Immature natural killer cell (primary cell): ENCODE measurements at places on chromosomes 6 and 20.

GRCh38 chr20:22106308-22106938, 401.0 kb downstream of the PAX1 start:
- no peak for DNase-seq

DNA sequence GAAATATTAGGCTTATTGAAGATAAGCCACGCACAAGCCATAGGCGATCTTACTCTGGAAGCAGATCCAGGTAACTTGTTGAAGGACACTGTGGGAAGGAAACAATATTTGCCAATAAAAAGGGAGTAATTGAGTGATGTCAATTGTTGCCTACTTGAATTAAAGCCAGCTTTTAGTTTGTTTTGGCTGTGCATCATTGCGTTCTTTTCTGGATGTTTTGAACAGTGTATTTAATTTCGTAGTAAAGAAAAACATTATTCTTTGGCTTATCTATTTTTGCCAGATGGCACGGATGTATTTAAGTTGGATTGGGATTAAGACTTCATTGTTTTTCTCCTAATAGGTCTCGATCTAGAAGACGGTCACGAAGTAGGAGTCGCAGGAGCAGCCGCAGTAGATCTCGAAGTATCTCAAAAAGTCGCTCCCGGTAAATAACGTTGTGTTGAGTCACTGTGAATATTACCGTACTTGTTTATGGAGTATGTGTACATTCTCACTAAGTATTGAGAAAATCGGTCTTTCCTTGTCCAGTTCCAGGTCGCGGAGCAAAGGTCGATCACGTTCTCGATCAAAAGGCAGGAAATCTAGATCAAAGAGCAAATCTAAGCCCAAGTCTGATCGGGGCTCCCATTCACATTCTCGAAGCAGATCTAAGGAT, 2.6 kb downstream of the SRSF6 start:
- DNase-seq, result no peak

GRCh38 chr6:137976430-137976829, 109.4 kb downstream of the TNFAIP3 start:
- no peak for DNase-seq

GRCh38 chr20:15965165-15965564, 608.1 kb downstream of the KIF16B start:
- no peak for DNase-seq

DNA sequence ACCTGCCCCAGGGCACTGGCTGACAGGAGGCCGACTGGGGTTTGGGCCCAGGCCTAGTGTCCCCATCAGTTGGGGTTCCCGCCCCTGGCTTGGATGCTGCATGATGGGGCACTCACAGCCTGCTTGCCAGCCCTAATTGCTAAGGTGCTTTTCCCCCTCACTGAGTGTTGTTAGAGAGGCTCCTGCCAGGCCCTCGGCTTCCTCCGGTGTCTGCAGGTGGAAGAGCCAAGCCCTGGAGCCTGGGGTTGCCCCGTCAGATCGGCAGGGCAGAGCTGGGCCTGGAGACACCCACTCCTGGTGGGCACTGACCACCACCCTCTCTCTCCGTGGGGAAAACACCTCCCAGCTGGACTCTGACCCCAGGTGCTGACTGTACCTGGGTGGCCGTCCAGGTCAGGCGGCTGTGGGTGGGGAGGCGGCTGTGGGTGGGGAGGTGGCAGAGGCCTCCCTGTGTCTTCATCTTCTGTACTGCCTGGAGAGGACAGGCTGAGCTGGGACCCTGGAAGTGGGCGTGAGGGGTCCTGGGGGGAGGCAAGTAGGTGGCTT, 6.0 kb upstream of the CABLES2 start:
- no peak for DNase-seq
